ENCODE measurements at places on chromosomes 7 and 10.

DNA sequence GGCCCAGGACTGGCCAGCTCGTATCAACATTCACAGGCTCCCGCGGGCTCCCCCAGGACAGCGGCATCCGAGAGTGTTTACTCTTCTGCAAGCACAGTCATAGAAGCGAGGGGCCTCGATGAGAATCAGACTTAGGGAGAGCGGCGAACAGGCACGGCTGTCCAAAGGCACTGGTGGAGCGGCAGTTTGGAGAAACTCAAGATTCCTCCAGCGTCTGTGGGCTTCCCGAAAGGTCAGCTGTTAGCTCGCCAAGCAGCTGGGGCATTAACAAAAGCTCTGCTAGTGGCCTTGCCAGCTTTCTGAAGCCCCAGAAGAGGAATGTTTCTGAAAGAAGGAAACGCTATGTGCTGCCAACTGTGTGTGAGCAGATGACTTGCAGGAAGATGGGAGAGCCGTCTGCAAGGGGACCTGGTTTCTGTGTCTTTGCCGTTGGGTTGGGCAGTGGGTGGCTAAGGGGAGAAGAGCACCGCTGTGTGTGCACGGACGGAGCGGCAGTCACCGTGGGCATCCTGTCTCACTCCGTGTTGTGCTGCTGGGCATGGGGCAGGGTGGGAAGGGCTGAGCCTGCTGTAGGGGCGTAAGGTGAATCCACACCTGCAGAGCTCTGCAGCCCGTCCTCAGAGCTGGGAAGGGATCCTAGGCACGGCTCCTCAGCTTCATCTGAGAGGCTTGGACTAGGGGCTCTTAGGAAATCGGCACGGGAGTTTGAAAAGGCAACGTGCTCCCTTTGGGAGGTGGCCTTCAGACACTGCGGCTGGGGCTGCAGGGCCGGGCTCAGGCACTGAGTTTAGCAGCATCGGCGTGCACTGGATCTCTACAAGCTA lies 42.1 kb downstream of the AMZ1 start:
- peak; percentile 20 for DNase-seq

DNA sequence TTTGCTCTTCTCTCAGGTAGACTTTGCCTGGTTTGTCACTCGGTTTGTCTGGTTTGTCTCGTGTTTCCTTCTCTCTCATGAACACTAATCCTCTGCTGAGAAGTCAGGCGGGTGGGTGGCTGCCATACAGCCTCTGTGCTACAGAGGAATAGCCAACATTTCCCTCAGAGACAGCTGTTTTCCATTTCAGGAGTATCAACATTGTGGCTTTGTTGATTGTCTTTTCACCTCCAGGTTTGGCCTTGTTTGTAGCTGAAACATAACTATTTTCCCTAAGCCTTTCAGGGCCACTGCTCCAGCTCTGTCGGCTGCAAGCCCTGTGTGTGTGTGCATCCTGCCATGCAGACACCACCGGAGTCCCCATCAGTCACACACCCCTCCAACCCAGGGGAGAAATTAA lies 122.8 kb downstream of the BAMBI start:
- no peak for DNase-seq

- no peak for DNase-seq
Measured at GRCh38 chr7:151032936-151033863, 5.0 kb downstream of the ABCB8 start.

- no peak for DNase-seq
Measured at GRCh38 chr10:84176351-84176750, 2.8 kb downstream of the GPR15LG start.

DNA sequence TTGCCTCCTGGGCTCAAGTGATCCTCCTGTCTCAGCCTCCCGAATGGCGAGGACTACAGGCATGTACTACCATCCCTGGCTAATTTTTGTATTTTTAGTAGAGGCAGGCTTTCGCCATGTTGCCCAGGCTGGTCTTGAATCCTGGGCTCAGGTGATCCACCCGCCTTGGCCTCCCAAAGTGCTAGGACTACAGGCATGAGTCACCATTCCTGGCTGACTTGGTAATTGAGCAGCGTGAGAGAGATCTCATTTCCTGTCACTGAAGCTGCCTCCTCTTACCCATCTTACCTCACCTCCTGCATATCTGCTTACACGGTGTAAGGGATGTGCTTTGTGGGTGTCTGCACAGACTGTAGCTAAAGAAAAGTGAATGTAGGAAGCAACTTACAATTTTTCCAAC lies 9.7 kb downstream of the IFIT3 start:
- no peak for DNase-seq

DNA sequence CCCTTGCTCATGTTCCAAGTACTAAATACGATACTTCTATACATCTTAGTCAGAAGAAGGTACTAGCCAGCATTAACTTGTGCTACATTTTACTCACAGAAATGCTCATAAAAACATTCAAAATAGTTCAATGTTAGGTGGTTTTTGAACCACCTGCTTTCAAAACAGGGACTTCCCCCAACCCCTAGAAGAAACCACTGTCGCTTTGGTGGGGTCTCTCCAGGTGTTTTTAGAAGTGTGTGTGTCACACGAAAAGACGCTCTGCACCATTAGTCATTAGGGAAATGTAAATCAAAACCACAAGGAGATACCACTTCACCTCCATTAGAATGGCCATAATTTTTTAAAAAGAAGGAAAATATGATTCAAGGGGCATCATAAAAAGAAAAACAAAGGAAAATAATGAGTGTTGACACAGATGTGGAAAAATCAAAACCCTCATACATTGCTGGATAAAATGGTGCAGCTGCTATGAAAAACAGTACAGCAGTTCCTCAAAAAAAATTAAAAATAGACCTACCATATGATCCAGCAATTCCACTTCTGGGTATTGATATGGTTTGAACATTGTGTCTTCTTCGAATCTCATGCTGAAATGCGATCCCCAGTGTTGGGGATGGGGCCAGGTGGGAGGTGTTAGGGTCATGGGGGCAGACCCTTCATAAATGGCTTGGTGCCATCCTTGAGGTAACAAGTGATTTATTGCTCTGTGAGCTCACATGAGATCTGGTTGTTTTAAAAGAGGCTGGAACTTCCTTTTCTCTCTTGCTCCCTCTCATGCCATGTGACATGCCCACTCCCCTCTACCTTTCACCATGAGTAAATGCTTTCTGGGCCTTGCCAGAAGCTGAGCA lies 74.2 kb downstream of the MALSU1 start:
- DNase-seq: no peak

DNA sequence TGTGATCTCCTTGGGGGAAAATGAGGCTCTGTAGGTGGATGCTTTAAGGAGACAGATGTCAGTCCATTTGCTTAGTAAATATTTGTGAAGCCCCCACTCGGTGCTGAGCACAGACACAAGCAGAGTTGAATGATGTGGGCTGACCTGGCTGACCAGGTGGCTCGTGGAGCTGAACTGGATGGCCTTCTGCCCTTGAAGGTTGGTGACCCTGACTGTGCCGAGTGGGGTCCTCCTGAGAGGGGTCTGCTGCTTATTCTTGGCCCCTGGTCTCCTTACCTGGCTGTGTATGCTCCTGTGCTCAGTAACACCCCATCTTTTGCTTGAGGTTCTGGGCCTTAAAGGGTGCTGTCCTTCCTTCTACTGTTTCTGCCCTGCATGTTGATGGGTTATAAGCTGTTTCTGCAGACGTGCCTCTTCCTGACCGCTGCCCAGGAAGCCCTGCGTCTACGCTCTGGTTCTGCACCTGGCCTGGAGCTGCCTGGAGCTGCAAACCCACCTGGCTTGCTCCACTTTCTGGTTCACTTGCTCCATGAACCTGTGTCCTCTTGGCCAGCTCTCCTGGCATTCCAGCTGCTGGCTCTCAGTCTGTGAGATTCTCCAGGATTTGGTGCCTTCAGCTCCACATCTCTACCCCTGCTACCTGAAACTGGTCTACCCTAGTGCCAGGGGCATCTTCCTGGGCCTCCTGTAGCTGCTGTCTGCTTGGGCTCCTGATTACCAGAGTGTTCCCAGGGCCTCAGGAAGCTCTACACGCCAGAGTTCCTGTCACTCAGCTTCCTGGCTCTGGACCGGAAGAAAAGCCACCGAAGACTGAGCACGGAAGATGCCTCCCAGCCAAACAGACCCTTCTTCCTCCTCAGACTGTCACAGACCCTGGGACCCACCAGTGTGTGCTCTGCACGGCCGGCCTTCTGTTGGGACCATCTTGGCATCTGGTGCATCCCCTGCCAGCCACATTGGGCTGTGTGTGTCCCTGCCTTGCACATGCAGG lies 76.5 kb downstream of the ADCY1 start:
- DNase-seq: no peak

GRCh38 chr7:143397710-143398530 lies 10.7 kb downstream of the EPHA1 start:
- DNase-seq: no peak

DNA sequence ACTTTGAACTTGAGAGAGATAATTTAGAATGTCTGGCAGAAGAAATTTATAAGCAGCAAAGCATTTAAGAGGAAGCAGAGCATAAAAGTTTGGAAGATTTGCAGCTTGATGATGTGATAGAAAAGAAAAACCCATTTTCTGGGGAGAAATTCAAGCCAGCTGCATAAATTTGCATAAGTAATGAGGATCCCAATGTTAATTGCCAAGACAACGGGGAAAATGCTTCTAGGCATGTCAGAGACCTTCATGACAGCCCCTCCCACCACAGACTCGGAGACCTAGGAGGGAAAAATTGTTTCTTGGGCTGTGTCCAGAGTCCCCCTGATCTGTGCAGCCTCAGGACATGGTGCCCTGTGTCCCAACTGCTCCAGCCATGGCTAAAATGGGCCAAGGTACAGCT lies 263.6 kb upstream of the POT1 start:
- DNase-seq: no peak

- DNase-seq: no peak
Measured at GRCh38 chr7:23938937-23939552, 229.0 kb downstream of the STK31 start.

DNA sequence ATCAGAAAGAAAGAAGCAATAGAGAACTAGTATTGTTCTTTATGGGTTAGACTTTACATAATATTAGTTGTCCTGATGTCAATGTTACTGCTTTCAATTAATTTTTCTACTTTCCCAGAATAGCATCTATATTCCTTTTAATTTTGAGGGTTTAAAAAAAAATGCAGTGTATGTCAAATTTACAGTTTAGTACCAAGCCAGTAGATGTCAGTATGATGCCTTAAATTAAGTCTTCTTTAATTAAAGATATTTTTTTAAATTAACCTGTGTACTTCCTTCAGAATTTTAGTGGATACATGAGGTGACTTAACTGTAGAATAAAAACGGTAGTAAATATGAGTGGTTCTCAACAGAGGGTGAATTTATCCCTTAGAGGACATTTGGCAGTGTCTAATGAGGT lies 35.2 kb upstream of the STOX1 start:
- no peak for DNase-seq

DNA sequence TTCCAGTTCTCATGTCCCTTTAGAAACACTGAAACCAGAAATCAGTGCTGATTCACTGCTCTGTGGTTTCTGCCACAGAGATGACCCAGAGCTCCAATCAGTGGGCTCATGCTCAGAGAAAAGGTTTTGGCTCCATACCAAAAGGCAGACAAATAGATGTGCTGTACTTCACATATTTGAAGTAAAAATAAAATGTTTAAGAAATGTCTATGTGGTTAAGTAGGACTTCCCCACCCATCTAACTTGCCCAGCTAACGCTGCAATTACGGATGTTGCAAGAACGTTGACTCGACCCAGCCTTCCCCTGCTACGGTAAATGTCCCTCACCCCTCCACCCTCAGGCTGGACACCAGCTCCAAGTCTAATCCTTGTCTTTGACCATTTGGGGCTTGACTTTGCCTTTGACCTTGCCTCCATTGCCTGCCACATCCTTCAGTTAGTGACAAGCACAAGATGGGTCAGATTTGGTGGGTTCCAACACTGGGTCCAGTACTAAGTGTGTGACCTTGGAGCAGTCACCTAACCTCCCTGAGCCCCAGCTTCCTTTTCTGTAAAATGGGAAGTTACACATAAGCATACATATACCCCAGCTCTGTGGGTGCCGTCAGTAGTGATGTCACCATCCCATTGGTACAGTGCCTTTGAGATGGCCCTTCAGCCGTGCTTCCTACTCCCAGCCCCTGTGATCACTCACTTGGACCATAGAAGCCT lies 95.8 kb downstream of the CHST15 start:
- DNase-seq: peak; percentile 75

GRCh38 chr7:118214051-118214832 lies 10.3 kb upstream of the ANKRD7 start:
- peak; percentile 37 for DNase-seq

- no peak for DNase-seq
Measured at GRCh38 chr7:151306374-151306773, 35.2 kb upstream of the NUB1 start.

GRCh38 chr10:69096045-69096444 lies 8.1 kb downstream of the SRGN start:
- no peak for DNase-seq

DNA sequence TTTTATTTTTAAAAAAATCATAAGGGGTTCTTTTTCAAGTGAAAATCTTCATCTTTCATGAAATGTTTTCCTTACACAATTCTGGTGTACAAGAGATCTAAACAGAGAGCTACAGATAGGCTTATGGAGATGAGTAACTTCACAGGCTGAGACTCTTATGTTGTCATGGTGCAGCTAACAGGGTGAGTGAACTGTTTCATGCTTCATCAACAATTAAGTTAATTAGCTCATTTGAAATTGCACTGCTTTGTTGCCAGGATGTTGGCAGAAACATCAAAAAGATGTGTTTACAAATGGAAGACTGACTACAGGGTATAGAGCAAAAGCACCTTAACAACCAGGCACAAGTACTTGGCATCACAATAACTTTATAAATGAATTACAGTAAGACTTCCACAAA lies 230.8 kb downstream of the FOXP2 start:
- DNase-seq: no peak

DNA sequence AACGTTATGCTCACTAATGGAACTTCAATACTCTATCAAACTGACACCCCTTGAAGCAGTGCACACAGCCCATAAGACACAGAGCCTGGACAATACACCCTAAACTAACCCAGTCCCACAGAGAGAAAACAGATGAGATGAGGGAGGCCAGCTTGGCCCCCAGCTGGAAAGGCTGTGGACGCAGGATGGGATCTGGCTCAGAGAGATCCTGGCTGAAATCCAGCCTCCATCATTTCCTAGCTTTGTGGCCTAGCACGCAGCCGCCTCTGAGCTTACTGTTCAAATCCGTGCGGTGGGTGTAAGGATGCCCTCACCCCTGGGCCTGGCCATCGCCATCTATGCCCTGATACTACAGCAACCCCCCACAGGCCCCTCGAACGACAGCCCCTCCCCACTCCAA lies 32.7 kb downstream of the SNX8 start:
- no peak for DNase-seq

Measured in bone marrow (tissue), 2 donors.